ENCODE measurements at places on chromosomes 1 and 21.

GRCh38 chr1:214031267-214031650 lies 43.5 kb downstream of the PROX1 start:
- DNase-seq = no peak

GRCh38 chr1:41582851-41583657 lies 98.6 kb upstream of the EDN2 start:
- DNase-seq = no peak

DNA sequence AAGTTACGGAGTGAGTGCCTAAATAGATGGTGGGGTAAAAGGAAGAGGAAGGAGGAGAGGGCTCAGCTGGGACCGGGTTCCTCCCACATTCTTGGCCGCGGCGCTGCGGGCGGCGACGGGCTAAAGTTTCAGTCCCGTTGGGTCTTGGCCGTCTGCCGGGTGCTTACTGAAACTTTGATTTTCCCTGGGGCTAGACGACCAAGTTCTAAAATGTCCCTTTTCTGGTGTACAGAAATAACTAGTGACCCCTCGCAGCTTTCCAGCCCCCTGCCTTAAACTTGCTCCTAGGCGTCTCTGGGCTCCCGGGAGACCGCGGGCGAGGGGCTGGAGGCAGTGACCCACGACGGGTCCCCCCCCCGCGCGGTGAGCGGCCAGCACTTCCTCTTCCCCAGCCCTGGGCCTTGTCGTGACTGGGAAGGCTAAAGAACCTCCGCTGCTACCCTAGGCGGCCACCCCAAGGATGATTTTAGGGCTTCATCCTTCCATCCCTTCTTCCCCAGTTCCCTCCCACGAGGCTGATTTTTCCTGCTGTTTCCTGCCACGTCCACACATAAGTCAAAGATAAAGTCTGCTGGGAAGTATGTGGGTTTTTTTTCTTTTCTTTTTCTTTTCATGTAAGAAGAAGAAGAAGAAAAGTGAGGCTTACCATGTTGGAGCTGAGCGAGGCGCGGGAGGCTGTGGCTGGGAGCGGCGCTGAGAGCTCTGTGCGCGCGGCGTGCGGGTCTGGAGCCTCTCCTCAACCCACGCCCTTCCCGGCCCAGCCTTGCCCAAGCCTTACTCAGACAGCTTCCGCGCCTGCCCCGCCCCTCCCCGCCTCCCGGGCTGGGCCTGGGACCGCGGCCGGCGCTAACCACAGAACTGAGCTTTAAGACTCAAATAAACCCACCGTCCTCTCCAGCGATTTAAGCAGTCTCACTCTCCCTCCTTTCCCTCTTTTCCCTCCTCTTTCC lies at the start of gene S100A11:
S100A11 (minus strand) TSS at position 738 of the 950 bp plus-strand sequence; CDS start at position 649, 89 bp downstream.
- peak; percentile 5 for DNase-seq

DNA sequence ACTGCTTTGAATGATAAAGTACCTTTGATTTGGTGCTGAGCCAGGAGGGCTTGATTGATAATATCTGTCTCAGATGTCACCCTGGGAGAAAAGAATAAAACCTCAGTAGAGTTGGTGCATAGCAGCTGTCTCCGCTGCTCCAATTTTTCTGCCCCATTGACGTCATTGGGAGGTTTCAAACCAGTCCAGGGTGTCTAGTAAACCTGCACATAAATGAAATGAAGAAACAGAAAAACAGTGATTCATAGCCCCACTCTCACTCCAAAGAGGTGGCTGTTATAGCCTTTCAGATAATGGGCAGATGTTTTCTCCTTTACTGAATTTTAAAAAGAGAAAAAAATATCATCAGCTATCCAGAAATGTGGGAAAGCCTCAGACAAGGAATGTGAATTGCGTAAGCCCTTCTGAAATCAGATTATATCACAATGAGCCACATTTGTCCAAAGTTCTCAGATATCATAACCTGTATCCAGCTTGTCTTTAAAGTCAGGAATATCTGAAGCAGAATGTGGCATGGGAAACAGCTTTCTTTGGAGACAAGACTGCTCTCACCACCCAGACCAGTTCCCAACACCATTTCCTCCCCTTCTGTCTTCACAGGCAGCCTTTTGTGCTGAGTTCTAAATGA lies 351.3 kb upstream of the SGIP1 start:
- DNase-seq = peak; percentile 51

- DNase-seq = no peak
Measured at GRCh38 chr1:33634806-33635205, 162.4 kb downstream of the ZSCAN20 start.

DNA sequence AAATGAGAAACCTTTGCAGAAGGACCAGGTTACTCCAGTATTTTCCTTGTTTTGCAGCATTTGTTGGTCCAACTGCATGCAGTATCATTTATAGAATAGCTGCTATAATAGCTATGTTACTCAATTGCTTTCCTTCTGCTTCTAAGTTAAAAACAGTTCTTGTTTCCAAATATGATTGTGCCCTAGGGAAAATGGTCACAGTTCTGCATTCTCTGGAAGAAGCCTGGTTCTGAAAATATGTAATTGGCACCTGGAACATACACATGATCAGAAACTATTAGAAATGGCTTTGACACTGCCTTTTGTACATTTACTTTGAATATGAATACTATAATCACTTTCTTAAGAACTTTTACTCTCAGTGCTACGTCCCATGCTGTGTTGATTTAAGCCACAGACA lies 33.6 kb downstream of the HENMT1 start:
- no peak for DNase-seq

- no peak for DNase-seq
Measured at GRCh38 chr1:51504806-51505525, 14.1 kb downstream of the EPS15 start.
